Iris pigment epithelial cell (primary cell): ENCODE measurements at places on chromosomes 16 and 17.
A peak's percentile ranks its signal among the peaks of the same experiment; 100 is the strongest.

DNA sequence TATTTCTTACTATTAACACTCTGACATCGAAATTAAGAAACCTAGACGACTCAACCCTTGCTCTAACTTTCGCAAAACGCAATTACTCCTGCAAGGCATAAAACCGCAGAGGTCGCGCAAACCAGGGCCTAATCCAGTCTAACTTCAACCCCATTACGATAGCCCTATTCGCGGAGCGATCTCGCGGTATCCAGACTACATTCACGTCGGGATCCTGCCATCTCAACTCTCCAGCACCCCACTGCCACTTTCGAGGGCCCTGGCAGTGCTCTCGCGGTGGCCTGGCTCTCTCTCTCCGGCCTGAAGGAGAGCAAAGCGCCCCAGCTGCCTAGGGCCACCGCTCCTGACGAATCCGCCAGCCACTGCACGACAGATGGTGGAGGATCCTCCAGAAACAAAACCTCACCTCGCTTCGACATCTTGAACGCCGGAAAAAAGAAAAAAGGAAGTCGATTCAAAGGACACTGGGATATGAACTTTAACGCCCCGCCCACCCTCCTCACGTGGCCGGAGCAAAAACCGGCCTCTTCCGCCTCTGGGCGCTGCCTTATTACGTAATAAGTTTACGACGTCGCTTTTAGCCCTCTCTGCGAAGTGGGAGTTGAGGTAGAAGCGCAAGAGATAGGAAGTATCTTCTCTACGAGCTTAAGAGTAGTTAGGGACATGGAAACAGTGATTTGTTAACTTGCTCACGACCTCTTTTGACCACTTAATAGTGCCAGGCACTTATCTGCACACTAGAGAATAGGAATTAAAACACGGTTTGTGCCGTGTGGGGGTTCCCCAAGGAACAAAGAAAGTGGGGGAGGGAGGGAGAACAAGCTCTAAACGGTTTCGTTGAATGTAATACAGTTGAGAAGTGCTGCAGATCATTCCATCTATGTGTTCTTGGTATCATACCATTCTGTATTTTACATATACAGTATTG is at the start of gene RPL23:
TSS of gene RPL23 (minus strand) at position 430 of the 928 bp plus-strand sequence. CDS start at position 419, 11 bp downstream.
- DNase-seq = peak; percentile 97

- DNase-seq = no peak
Observed at GRCh38 chr17:3796110-3796821, 4.7 kb downstream of the ITGAE start.

GRCh38 chr16:65728652-65729051 is 606.8 kb upstream of the CDH11 start:
- DNase-seq = no peak

DNA sequence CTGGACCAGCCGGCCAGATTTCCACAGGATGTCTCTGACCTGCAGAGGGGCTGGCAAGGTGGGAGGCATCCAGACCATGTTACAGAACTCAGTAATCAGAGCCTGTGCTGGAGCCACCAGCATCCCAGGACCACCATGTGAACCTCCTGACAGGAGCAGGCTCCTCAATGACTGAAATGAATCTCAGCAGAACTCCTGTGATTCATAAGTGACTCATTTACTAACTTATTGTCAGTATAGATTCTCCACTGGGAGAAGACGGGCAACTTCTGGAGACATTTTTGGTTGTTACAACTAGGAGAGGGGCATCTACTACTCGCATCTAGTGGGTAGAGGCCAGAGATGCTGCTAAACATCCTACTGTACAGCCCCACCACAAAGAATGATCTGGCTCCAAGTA is 3.1 kb upstream of the WWOX start:
- peak; percentile 3 for DNase-seq

- DNase-seq = no peak
Observed at GRCh38 chr17:6346156-6346786, 88.7 kb downstream of the AIPL1 start.
